Glutamatergic neuron (in vitro differentiated cells): ENCODE measurements at places on chromosomes 12 and 14. TPM values are rescaled to one million over a fixed set of nuclear protein-coding genes. Genes with fewer than 3 reads are reported as not detected.

GRCh38 chr12:46904406-46905238 lies 78.8 kb upstream of the SLC38A4 start:
- no peak for DNase-seq

ACOT4 gene
- total RNA-seq = not detected

HHIPL1 gene
- total RNA-seq = 0.47 TPM

FBLN5 gene
- total RNA-seq = not detected

- no peak for DNase-seq
Measured at GRCh38 chr12:89169321-89169720, 183.0 kb downstream of the DUSP6 start.

DNA sequence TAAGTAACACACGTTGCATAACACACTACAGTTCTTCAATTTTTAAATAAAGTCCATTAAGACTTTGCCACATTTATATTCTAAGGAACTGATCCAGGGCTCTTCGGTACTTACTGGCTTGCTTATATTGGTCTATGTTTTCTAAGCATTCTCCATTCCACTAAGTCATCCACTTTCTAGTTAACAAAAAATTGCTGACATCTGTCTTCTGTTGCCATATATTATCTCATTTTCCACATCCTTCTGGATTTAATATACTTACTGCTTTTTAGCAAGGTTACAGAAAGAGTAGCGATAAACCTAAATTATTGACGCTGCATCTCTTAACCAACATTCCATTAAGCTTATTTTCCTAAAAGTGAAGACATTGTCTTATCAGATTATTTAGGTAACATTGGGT lies 238.4 kb upstream of the LRIG3 start:
- DNase-seq = no peak

GRCh38 chr14:28756884-28757570 lies 9.6 kb upstream of the FOXG1 start:
- DNase-seq = peak; percentile 64

PRH2 gene
- not detected for total RNA-seq

DNA sequence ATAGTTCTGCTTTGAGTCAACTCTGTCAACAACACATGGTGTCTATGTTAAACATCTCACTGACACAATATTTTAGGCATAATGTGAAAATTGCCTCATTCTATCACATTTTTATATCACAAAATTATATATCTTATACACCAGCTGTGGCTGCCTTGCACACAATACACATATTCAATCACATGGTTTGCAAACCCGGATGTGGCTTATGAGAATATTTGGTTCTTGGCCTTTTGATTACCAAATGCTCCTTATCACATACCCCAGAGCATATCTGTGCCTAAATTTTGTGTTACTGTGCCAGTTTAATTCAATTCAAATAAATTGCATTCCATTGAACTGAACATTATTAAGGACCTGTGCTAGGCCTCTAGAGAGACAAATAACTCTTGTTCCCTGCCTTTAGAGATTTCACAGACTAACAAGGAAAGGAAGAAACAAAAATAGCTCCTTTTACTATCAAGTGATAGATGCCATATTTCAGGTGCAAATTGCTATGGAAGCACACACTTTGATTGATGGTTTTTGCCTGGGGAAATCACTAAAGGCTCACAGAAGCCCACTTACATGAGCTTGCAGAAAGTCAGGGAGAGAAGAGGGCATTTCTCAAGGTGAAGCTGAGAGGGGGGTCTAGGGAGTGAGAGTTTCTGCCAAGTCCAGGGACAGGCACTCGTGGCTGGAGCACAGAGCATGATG lies 63.4 kb downstream of the PPP1R36 start:
- DNase-seq = no peak

DNA sequence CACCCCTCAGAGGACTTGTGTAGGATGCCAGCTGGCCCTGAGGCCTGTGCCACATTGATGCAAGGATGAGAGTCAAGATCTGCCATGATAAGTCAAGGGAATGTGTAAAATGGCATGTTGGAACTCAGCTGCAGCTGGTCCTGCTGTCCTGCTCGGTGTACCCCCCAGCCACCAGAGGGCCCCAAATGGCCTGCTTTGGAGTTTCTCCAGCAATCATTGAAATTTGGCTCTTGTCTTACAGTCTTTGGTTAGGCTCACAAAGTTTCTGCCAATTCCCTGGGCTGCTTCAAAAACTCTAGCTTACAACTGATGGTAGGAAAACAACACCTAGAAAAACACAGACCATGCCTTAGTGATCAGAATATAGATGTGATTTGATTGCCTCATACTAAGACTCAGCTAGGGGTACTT lies 76.8 kb downstream of the HSD17B6 start:
- DNase-seq = peak; percentile 40

GRCh38 chr12:80100591-80100990 lies 1.3 kb downstream of the OTOGL start:
- DNase-seq = no peak

DNA sequence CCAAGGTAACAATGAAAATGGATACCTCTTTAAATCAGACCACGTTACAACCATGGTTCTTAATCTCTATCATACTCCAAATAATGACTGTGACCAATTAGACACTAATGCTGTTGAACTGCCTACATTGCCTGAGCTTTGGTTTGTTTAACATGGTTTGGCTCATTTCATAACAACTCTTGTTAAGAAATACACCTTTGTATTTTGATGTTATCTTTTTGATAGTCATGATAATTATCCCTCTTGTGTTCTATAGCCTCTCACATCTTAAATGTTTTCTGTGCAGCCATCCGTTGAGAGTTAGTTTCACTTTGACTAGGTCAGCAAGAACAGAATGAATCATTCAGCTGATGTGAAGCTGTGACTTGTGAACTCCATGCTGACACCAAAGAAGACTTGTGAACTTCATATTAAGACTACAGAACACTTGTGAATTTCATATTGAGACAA lies 75.5 kb upstream of the RERGL start:
- DNase-seq = no peak

GRCh38 chr14:71181215-71182003 lies 274.1 kb downstream of the PCNX1 start:
- DNase-seq = no peak

DNA sequence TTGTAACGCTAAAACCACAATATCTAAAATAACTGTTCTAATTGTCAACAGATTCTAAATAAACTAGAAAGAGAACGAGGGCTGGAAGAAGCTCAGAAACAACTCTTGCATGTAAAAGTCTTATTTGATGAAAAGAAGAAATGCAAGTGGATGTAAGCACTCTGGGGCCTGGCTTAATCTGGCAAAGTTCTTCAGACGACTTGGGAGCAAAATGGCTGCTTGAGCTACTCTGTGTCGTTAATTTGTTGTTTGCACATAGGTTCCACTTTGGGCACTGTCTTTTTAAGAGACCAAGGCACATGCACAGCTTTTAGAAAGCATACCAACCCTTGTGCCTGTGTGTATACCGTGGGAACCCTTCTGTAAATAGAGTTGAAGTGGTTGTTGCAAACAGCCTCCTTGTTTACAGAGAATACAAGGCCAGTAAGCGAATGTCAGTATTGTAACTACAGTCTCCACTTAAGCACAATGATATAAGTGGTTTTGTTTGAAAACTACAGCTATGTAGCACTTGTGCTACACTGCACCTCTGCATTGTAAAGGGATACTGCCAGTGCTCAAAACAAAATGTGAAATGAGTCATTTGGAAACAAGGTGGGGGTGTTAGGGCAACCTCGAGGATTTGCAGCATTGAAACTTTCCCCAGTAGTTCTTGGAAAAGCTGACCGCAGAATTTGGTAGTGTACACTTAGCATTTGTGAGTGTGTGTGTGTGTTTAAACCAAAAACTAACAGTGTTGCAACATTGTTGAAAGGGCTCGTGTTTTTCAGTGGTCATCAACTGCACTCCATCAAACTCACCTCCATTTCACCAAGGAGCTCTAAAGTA lies 154.3 kb downstream of the CEP83 start:
- DNase-seq = no peak
